ENCODE measurements at places on chromosomes 2 and 18. TPM values are rescaled to one million over a fixed set of nuclear protein-coding genes. Genes with fewer than 3 reads are reported as not detected.
A peak's percentile ranks its signal among the peaks of the same experiment; 100 is the strongest.

The CREG2 gene
- total RNA-seq, result not detected

- no peak overlapping the region for H3K4me3 ChIP-seq
- no peak overlapping the region for H3K27ac ChIP-seq
- DNase-seq, result no peak
- H3K36me3 ChIP-seq, result no peaks in the 10 kb centered on the region
Measured at GRCh38 chr2:33441235-33441810, 35.1 kb upstream of the RASGRP3 start.

DNA sequence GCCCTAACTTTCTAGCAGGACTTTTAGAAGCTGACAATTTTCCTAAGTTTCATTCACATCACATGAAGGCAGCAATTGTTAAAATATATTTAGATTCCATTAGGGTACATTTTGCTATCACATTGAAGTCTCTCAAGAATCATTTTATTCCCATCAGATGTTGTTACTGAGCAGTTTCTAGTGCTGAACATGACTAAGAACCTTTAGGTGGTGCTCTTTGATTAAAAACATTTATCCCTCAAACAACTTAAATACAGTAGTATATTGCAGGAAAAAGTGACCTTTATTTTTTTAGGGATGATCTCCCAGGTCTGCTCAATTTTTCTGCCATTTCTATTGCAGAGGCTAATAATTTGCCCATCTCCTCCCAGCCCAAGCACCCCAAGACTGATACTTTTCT is 22.9 kb upstream of the NARS1 start:
- H3K27ac ChIP-seq, result no peak overlapping the region
- H3K4me3 ChIP-seq, result no peak overlapping the region
- H3K36me3 ChIP-seq, result peaks cover 46% of the 10 kb centered on the region
- no peak for DNase-seq
- H3K4me1 ChIP-seq, result peaks cover 1% of the 10 kb centered on the region

DNA sequence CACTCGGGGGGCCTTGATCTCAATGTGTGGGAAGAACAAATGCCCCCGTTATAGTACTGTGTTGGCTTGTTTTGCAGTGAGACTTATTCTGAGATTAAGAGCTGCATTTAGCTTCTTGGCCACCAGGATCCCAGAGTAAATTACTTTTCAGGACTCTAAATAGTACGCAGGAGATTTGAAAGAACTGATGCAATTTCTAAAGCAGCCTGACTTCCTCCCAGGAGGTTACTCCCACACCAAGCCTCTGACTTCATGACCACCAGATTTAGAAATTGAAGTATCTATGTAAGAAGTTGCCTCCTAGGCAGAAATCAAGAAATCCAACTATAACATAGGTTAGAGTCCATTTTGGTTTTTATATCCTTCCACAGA is 67.0 kb downstream of the FEZ2 start:
- H3K4me1 ChIP-seq, result no peaks in the 10 kb centered on the region
- H3K27me3 ChIP-seq, result no peaks in the 10 kb centered on the region
- no peak overlapping the region for H3K4me3 ChIP-seq
- H3K36me3 ChIP-seq, result no peaks in the 10 kb centered on the region
- H3K27ac ChIP-seq, result no peak overlapping the region

DNA sequence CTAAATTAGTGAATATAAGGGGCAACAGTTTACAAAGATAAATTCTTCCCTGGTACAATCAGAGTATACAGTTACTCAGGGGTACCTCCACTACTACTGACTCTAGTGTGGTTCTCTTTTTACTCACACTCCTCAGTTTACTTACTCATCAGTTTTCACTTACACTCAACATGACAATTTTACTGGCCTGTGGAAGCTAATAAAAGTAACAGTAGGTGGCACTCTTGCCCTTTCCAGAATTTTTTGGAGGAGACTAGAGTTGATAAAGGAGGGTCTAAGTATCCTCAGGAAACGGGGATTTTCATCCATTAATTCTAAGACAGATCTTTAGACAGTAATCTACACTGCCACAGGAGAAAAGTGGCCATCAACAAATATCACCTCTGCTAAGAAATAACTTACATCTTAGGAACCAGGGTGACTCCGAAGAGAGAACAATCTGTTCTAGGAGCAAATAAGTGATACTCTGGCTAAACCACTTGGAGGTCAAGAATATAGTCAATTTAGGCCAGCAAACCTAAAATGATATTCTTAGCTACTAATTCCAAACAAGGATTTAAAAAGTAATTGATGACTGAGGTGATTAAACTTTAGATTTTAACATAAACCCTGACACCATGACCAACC is 61.3 kb downstream of the ATL2 start:
- no peak overlapping the region for H3K4me3 ChIP-seq
- H3K4me1 ChIP-seq, result no peaks in the 10 kb centered on the region
- peak; percentile 74 for DNase-seq
- H3K27ac ChIP-seq, result no peak overlapping the region

DNA sequence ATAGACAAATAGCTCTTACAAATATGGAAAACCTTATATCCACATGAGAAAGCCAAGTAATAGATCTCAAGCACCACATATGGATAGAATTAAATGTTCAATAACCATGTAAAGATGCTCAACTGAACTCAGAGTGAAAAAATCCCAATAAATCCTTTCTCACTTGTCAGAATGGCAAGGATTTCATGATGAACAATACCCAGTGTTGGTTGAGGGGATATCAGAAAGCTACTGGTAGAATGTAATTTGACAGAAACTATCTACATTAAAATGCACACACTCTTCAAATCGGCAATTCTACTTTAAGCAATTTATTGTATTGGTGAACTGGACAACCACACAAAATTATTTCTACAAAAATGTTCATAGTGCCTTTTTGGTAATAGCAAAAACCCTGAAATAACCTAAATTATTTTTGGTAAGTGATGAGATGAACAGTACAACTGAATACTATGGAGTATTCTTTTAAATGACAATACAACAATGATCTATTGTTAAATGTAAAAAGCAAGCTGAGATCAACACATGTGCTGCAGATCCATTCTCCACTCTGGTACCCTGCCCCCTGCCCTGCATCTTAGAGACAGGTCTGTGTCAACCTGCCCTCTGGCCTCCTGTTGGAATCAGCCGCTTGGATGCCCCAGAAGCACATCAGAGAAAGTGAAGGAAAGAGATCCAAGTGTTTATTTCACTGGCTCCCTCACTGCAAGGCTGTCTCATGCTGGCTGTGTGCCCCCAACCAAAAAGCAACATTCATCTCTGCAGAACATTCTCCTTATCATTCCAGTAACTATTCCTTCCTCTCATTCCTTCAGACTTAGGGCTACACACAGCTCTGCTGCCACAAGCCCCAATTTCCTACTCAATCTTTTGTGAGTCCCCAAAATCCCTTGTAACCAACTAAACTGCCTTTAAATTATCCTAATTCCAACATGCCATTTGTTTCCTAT is 442.5 kb downstream of the LRATD1 start:
- no peak for DNase-seq
- H3K27me3 ChIP-seq, result no peaks in the 10 kb centered on the region
- no peaks in the 10 kb centered on the region for H3K4me1 ChIP-seq
- no peak overlapping the region for H3K4me3 ChIP-seq
- no peaks in the 10 kb centered on the region for H3K36me3 ChIP-seq

DNA sequence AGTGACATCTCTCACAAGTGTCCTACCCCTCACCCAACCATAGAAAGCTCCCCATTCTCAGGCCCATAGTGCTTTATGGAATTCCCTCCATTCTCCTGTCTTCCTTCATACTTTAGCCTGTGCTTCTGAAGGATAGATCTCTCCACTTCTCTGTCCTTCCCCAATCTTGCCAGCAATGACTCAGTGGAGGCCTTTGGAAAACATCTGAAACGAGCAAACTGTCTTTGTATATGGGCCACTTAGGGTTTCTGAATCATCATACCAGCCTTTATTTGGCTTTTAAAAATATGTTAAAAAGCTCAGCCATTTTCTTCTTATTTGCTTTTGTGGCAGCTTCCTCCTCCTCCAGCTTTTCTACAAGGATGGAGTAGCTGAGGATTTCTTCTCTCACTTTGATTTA is 65.6 kb upstream of the ZNF385B start:
- no peak overlapping the region for H3K27ac ChIP-seq
- H3K36me3 ChIP-seq, result no peaks in the 10 kb centered on the region

DNA sequence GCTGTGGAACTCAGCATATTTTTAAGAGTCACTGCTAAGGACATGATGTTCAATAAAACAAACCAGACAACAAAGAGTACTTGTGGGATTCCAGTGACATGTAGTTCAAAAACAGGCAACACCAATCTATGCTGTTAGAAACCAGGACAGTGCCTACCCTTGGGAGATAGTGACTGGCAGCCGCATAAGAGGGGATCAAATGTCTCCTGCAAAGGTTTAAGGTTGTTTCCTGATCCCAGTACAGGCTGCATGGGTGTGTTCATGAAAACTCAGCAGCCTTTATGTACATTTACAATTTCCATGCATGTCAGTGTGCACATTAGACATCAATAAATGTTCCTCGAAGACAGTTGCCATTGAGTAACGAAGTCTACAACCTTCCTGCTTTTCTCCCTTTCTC is 183.8 kb downstream of the PID1 start:
- H3K4me3 ChIP-seq, result no peak overlapping the region
- DNase-seq, result no peak
- no peaks in the 10 kb centered on the region for H3K4me1 ChIP-seq
- H3K27me3 ChIP-seq, result no peaks in the 10 kb centered on the region
- H3K36me3 ChIP-seq, result no peaks in the 10 kb centered on the region
- no peak overlapping the region for H3K27ac ChIP-seq
